ENCODE measurements at places on chromosomes 6 and 20.

DNA sequence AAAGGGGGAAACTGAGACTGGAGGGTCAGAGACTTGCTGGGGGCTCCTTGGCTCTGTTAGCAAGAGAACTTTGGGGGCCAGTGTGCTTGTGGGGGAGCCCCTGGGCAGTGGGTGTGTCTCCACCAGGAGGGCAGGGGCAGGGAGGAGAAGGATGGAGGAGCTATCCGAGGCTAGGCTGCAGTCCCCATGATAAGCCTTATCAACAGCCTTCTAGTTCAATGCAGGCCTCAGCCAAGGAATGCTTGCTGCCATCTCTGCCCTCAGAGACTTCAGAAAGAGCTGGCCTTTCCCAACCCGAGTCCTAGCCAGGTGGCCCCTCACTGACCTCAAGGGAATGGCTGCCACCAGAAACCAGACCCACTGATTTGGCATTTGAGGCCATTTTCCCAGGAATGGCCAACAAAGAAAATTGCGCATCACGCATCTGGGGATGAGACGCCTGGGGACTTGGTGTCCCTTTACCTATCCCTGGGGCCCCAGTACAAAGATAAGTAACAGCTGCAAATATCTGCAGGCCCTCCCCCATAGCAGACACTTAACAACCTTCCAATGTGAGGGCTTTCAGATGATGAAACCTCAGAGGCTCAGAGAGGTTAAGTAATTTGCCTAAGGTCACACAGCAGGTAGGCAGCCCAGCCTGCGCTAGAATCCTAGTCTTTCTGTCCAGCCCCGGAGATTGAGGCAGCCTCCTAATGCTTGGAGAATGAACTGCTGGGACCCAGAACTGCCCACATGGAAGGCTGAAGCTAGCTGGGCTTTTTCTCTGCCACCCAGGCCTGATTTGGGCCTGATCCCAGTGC is 4.9 kb downstream of the TGM2 start:
- DNase-seq = no peak

- DNase-seq = no peak
Measured at GRCh38 chr6:39686976-39687375, 38.2 kb downstream of the KIF6 start.

DNA sequence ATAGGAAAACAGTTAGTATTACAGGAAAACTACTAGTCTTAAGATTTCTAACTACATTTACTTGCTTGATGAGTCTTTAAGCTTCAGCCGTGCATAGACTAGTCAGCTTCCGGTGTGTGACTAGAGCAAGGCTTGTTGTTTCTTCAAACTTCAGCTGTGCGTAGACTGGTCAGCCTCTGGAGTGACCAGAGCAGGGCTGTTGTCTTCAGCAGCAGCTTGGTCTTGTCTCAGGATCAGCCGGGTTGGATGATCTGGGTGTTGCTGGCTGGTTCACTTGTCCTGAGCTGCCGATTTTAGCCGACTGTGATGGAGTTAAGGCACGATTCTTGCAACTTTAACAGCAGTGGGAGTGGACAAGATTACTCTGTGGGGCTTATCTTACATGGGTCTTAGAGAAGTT is 44.7 kb downstream of the HLA-C start:
- DNase-seq = no peak

DNA sequence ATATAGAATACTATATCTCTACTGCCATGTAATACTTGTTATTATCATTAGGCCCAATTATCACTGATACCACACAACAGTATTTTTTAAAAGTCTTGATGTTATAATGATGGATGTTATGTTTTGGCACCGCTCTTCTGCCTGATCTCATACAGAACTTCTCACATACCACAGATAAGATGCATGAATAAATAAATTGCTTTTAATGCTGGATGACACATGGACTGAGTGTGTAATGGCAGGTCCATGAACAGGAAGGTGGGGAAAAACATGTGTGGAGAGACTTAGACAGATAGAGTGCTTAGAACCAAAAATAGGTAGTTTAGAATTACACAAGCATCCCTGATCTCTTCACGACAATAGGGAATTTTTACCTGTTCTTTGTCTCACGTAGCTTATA is 258.4 kb upstream of the MARCKS start:
- DNase-seq = no peak

DNA sequence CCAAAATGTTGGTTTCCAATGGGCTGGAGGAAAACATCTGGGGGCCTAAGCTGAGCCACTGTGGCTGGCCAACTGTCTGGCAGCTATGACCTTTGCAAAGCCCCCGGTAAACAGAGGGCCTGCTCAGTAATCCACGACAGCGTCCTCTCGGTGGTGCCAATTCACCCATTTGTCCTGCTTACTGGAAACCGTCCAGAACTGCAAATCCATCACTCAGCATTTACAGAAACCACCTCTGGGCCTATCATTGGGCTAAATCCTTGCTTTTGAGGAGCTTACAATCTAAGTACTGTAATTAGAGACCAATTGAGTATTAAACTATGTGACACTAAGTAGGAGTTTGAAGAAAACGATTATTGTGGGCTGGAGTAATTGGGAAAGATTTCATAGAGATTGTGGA is 31.0 kb downstream of the ADAT2 start:
- DNase-seq = no peak

DNA sequence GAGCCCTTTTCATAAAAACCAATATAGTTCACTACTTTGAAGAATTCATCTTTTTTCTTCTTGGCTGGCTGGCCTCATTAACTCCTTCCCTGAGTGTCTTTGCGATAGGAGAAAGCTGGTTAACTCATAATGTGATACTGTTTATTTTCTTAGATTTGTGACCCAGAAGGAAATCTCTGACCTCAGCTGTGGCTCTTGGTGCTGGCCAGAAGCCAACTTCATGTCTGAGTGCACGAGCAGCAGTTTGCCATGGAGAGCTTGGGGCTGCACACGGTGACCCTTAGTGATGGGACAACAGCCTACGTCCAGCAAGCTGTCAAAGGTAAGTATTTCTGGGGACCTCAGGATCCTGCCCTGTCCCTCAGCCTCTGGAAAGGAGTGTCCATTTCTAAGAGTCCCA is 16.7 kb upstream of the DEF6 start:
- DNase-seq = peak; percentile 56

GRCh38 chr6:119270545-119270944 is 79.0 kb downstream of the MAN1A1 start:
- no peak for DNase-seq

- DNase-seq = no peak
Measured at GRCh38 chr6:43923376-43924221, 153.6 kb downstream of the VEGFA start.

DNA sequence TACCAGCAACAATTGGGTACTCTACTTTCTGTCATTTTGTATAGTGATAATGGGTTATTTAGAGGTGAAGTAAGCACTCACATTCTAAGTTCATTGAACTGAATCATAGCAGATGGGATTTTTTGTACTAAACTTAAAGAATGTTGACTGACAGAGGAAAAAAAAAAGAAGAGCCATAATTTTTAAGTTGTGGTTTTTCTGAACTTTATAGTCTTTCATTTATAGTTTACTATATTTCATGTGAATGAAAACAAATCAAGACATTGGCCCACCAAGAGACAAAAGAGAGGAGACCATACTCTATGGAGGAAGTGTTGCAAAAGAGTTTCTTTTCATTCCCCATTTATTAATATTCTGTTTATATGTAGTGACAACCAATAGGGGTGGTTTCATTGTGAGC is 685.7 kb downstream of the BCKDHB start:
- DNase-seq = no peak

DNA sequence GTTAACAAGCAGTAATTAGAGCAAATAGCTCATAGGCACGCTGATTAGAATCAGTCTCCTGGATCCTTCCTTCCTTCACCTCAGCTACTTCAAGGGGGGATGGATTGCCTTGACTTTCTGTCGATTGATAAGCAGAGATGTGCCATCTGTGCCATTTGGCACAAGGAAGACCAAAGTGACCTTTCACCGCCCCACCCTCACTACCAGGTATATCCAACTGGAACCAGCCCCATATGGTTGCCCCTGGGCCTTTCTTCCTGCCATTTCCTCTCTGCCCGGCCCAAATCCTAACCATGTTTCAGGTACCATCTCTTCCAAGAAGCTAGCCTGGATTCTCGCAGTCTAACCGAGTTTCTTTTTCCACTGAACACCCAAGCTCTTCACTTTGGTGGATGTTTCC is 8.7 kb upstream of the CPNE5 start:
- no peak for DNase-seq

GRCh38 chr20:6976106-6976900 is 208.8 kb downstream of the BMP2 start:
- no peak for DNase-seq

- DNase-seq = no peak
Measured at GRCh38 chr20:8150591-8150990, 18.5 kb downstream of the PLCB1 start.

DNA sequence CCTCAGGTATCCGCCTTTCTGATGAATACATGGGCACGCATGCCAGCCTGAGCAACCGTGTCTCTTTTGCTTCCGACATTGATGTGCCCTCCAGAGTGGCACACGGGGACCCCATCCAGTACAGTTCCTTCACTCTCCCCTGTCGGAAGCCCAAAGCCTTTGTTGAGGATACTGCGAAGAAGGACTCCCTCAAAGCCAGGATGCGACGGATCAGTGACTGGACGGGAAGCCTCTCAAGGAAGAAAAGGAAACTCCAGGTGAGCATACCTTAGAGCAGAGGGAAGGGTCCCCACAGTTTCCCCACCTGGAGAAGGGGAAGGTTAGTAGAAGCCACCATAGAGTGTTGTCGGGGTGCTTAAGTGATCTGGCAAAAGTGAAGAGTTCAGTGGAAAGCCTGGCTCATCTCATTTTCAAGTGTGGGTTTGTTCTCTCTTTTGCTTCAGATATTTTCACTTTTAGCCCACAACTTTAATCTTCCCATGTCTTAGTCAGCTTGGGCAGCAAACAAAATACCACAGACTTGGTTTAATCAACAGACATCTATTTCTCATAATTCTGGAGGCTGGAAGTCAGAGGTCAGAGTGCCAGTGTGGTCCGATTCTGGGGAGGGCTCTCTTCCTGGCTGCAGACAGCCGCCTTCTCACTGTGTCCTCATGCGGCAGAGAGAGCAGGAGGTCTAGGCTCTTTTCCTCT is 133.5 kb upstream of the CLDN20 start:
- DNase-seq = no peak

DNA sequence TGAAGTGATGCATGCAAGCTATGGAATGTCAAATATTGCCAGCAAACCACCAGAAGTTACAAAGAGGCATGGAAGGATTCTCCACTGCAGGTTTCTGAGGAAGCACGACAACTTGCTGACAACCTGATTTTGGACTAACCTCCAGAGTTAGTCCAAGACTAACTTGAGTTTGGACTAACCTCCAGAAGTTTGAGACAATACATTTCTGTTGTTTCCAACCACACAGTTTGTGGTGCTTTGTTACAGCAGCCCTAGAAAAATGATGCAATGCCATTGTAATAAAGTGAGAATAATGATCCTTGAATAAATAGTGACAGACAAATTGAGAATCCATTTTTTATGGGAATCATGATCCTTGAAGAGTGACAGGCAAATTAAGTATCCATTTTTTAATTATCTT is 169.9 kb upstream of the HDDC2 start:
- no peak for DNase-seq

- DNase-seq = peak; percentile 22
Measured at GRCh38 chr20:7161690-7162089, 394.2 kb downstream of the BMP2 start.

GRCh38 chr20:47117773-47118172 is 223.1 kb downstream of the EYA2 start:
- no peak for DNase-seq

DNA sequence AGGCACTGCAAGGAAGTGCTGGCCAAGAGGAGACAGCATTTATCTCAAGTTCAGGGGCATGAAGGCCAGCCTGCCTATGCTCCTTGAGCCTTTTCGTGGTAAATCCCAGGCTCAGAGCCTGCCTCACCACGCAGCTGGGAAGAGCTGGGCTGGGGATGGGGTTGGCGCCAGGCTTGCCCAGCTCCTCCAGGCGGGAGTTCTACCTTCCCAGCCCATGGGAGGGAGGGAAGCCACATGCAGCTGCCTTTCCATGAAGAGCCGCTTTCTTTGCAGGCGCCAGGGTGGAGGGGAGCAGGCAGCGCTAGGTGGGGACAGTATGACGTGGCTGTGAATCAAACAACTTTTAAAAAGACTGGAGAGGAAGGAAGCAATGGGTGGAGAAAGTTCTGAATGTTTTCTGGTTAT is 19.5 kb upstream of the SIRT5 start:
- DNase-seq = peak; percentile 38

- DNase-seq = no peak
Measured at GRCh38 chr20:24018796-24019195, 30.2 kb upstream of the GGTLC1 start.

DNA sequence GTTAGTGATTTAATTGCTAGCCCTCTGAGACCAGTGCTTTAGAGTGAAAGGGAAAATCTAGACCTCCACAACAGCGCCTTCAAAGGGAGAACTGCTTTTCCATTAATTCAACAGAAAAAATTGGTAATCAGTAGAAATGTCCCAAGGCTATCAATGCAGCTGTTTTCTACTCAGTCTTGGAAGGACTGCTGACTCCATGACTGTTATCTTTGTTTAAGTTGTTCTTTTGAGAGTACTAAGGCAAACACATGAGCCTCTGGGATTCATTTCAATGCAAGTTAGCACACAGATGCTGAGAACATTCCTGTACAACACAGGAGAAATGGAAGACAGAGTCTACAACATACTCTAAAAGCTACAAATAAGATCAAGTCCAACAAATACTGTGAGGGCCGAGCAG is 301.7 kb upstream of the PTCHD4 start:
- no peak for DNase-seq

GRCh38 chr6:2900821-2901644 is 2.1 kb downstream of the SERPINB9 start:
- DNase-seq = peak; percentile 68

- DNase-seq = no peak
Measured at GRCh38 chr6:159097256-159097655, 52.5 kb upstream of the TAGAP start.

DNA sequence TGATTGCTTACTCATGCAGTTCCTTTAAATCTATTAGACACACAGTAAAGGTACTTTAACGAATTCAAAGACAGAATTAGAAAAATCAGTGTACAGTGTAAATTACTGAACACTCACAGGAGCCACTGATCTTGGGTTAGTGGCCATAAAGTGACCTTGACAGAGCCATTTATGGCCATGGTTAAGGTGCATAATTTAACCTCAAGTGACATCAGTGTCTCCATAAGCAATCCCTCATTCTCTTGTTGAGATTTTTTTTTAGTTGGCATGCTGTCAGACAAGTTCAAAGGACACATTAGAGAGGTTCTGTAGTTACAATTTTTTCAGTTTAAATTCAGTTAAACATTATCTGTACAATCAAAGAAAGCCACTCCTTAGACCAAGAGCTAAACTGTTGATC is 334.4 kb downstream of the KHDRBS2 start:
- no peak for DNase-seq

GRCh38 chr6:125924169-125924568 is 32.4 kb upstream of the HINT3 start:
- no peak for DNase-seq

GRCh38 chr20:52983726-52984450 is 11.7 kb downstream of the TSHZ2 start:
- DNase-seq = no peak
